ENCODE measurements at places on chromosomes 4 and X. TPM values are rescaled to one million over a fixed set of nuclear protein-coding genes. Genes with fewer than 3 reads are reported as not detected.

Gene TLR6
- 2.2 TPM for total RNA-seq

Gene H2BW2
- not detected for total RNA-seq

Gene ZCCHC12
- total RNA-seq = 0.21 TPM

Gene RADX
- total RNA-seq = 0.06 TPM

Gene FGFR3
- 2.7 TPM for total RNA-seq

Gene ATXN3L
- not detected for total RNA-seq

Gene NPNT
- total RNA-seq = 0.28 TPM

Gene OTUD6A
- not detected for total RNA-seq

Gene TBX22
- total RNA-seq = not detected

Gene FAM114A1
- total RNA-seq = 21.6 TPM

Gene POU3F4
- not detected for total RNA-seq

Gene SPANXC
- not detected for total RNA-seq

Gene SLC4A4
- total RNA-seq = 1.6 TPM

Gene TRPC5OS
- not detected for total RNA-seq

Gene IGFBP7
- 283 TPM for total RNA-seq

Gene RBM10
- 41.7 TPM for total RNA-seq

Gene HS6ST2
- total RNA-seq = 0.07 TPM

Gene FAM149A
- total RNA-seq = 1.2 TPM

Gene SPANXN1
- not detected for total RNA-seq

Gene ENPEP
- total RNA-seq = 0.06 TPM

Gene SMIM31
- total RNA-seq = 0.05 TPM

Gene NSG1
- 9.9 TPM for total RNA-seq

Gene NHS
- 2.0 TPM for total RNA-seq

Gene FABP2
- not detected for total RNA-seq

Gene PDCL2
- total RNA-seq = not detected

Gene BEX5
- not detected for total RNA-seq

Measured in A549 treated with AZD2906 at 1 μM for 4 hours (cell line).